ENCODE measurements at places on chromosomes 5 and 9.

GRCh38 chr9:109950710-109951443 lies 170.9 kb downstream of the PALM2AKAP2 start:
- no peak for DNase-seq

DNA sequence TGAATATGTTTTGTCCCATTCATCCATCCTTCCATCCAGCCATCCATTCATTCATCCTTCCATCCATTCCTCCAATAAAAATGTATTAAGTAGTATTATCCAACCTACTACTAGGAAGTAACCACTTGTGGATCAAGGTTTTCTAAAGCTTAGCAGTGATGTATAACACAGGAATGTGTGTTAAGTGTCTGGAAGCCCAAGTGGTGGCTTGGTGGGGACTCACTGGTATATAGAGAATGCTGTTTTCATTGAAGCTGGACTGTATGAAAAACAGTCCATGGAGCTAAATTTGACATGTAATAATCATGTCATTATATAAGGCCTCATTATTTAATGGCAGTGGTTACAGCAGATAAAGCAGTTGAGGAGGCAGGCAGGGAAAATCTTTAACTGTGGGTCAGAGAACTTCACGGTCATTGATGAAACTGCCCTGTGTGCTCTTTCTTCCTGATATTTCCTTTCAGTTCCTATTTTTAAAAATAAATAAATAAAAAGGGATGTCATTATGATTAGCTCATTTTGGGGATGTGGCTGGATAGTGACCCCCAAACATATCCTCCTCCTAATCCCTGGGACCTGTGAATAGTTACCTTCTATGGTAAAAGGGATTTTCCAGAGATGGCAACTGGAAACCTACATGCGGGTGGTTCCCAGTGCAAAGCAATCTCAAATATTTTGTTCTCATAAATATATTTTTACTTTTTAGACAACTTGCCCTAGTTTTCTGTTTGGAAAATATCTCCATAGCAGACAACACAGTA lies 82.3 kb downstream of the DAPK1 start:
- no peak for DNase-seq

DNA sequence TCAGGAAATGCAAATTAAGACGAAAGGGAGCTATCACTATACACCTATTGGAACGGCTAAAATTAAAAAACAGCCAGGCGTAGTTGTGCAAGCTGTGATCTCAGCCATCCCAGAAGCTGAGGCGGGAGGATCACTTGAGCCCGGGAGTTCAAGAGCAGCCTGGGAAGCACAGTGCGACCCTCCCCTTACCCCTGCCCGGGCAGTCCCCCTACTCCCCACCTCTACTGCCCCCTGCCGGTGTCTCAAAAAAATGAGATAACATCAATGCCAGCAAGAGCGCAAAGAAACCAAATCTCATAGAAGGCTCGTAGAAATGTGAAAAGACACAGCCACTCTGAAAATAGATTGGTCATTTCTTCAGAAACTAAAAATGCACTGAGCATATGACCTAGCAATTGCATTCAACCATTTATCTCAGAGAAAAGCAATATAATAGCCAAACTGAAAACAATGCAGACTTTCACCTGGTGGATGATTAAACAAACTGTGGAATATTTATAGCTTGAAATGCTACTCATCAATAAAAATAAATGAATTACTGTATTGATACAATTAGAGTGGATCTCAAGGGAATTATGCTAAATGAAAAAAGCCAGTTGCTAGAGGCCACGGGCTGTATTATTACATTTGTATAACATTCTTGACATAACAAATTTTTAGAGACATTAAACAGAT lies 20.6 kb downstream of the OR2V2 start:
- DNase-seq: no peak

GRCh38 chr9:137943655-137944054 lies 66.1 kb downstream of the CACNA1B start:
- no peak for DNase-seq

GRCh38 chr5:81572201-81572600 lies 178.3 kb upstream of the ACOT12 start:
- DNase-seq: no peak

DNA sequence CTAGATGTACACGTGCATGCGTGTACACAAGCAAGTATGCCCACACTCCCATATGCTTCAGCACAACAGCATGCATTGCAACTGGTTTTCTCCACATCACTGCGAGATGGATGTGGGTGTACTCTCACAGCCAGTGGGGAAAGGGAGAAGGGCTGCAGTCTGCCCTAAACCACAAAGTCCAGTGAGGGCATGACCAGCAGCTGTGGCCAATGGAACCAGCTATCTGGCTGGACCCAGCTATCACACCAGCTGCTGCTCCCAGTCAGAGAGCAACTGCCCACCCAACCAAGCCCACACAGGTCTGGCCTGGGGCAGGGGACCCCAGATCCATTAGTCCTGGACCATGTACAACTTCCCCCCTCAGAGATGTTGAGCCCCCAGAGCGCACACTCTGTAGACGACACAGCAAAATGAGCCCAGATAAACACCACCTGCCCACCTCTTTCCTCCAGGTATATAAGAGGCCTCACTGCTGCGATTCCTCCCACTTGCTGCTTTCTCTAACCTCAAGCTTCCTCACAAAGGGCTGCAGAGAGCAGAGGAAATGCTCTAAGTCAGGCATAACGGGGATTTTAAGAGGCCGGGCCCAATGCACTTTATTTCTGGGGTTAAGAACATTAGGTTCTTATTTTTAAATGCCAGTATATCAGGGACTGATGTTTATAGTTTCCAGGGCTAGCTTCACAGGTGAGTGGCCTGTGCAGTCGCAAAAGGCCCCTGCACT lies 39.0 kb downstream of the SHB start:
- no peak for DNase-seq

DNA sequence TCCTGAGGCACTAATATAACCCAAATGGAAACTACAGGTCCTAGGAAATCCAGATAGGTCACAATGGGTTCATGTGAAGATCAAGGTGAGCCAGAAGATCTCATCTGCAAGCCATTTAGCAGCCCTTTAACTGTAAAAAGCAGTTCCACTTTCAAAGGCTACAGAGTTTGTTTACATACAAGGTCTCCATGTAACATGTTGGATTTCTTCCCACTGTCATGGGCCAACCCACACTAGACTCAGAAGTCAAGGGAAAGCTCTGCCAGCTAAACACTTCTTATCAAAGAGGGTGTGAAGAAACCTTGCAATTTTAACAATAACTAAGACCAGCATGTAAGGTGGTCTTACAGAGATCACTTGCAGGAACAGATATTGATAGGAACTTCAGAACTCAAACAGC lies 3.8 kb upstream of the CTNNAL1 start:
- DNase-seq: no peak
